Hippocampal formation (tissue), 2 donors: ENCODE measurements at places on chromosomes 13 and 19.

DNA sequence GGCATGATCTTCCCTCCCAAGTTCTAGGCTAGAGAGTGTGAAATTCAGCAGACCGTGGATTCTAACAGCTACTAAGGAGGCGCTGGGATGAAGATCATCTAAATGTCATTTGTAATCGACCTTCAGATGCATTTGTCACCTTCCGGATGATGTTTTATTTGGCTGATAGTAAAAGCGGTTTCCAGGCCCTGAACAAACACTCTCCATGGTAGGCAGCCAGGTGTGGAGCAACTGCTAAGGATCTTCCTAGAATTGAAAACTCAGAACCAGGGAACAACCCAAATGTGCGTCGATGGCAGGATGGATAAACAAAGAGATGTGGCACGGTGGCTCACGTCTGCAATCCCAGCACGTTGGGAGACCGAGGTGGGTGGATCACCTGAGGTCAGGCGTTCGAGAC is 107.2 kb upstream of the CACNA1A start:
- DNase-seq = no peak

DNA sequence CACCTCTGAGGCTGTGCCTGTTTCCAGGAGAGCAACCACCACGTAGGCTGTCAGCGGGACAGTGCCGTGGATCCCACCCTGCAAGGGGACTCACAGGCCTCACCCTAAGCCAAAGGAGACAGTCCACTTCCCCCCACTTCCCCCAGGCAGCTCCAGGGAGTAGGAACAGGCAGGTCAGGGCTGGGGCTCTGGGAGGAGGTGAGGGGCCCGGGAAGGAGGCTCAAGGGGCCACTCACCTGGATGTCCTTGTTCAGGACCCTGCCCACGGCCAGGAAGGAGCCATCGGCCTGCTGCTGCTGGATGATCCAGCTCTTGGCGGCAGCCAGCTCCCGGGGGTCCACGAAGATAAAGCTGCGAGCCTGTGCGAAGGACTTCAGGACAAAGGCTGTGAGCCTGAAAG is 25.6 kb downstream of the F2RL3 start:
- no peak for DNase-seq

DNA sequence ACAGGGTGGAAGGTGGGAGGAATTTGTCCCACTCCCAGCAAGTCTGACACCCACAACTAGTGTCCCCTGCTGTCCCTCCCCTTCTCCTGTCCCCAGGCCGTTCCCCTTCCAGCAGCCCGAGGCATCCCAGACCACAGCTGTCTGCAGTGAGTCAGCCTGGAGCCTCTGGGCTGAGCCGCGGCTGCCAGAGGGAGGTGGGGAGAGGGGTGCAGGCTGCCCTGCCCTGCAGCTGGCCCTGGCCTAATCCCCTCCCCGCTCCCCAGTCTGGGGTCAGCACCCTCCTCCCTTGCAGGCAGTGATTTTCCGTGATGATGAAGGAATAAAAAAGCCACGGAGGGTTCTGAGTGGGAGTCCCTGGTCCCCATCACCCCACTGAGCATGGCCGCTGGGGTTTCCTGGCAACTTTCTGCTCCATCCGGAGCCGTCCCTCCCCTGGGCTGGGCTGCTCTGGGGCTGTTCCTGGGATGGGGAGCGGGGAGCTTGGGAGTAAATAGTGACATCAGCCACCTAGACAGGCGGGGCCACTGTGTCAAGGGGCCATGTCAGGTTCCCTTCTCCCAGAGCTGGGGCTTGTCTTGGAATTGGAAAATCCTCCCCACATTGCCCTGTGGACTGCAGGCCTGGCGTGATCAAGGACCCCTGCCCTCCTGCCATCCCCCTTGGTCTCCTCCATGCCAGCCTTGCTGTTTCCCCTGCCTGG is 16.8 kb downstream of the SPC24 start:
- DNase-seq = no peak

- no peak for DNase-seq
Measured at GRCh38 chr19:14116918-14117578, 514 bp downstream of the PRKACA start.

- DNase-seq = no peak
Measured at GRCh38 chr19:397941-398706, 10.8 kb downstream of the C2CD4C start.

GRCh38 chr13:109883181-109884180 is 97.1 kb upstream of the IRS2 start:
- DNase-seq = no peak

DNA sequence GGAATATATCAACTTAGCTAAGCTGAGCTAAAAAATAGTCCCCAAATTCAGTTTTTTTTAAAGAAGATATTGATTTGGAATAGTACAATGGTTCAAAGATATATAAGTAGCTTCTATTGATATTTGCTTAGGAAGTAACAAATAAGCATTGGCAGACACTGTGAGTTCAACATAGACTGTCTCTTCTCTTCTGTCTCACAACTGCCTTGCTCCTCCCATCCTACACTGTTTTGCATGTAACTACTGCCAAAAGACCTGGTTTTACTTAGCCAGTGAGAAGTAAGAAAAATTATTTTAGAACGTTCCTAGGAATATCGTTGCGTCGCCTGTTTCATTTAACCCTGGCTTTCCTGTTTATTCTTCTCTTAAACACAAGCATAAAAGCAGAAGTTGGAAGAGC is 859.0 kb upstream of the SPRY2 start:
- no peak for DNase-seq

DNA sequence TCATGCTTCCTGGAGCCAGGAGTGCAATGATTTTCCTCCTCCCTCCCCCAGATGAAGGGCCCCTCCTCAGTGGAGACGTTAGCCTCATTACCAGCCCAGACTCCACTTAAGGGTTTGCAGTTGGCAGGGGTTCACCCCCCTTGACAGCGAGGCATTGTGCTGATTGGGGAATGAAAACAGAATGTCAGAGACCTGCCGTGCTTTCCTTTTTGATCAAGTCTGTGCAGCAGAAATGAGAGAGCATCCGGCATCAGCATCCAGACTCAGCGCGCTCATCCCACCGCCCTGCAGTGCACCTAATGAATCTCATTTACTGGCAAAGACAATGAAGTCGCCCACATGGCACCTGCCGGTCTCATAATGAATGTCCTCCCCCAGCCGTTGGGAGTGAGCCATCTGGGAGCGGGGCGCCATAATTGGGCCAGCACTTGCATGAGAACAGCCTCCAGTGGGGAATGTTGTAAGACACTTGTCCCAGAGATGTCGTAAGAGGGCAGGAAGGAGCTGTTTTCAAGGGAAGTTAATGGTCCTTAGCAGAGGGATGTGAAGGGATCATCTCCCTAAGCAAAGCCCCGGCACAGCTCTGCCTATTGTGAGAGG is 98.3 kb upstream of the UQCRFS1 start:
- DNase-seq = peak; percentile 11

GRCh38 chr19:16895467-16896145 is 6.8 kb downstream of the F2RL3 start:
- no peak for DNase-seq

- no peak for DNase-seq
Measured at GRCh38 chr19:45331411-45331810, 8.7 kb upstream of the CKM start.

DNA sequence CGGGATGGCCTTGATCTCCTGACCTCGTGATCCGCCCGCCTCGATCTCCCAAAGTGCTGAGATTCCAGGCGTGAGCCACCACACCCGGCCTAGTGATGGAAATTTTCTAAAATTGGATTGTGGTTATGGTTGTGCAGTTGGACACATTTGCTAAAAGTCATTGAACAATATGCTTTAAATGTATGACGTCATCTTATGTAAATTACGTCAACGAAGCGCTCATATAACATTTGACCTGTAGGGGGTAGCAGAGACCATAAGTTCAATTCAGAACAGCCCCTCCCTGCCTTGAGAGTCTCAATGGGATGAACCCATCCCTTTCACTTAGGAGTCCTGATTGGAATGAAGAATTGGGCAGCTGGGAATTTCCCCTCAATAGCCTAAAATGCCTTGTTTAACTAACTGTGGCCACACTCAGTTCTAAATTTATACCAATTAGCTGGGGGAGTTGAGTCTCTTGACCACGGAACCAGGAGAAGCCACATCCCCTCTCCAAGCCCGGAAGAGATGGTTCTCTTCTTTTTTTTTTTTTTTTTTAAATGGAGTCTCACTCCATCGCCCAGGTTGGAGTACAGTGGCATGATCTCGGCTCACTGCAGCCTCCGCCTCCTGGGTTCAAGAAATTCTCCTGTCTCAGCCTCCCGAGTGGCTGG is 15.2 kb upstream of the TLE6 start:
- peak; percentile 26 for DNase-seq

- DNase-seq = no peak
Measured at GRCh38 chr19:13334801-13335481, 171.3 kb downstream of the CACNA1A start.

- no peak for DNase-seq
Measured at GRCh38 chr13:40536443-40537113, 129.9 kb downstream of the FOXO1 start.

DNA sequence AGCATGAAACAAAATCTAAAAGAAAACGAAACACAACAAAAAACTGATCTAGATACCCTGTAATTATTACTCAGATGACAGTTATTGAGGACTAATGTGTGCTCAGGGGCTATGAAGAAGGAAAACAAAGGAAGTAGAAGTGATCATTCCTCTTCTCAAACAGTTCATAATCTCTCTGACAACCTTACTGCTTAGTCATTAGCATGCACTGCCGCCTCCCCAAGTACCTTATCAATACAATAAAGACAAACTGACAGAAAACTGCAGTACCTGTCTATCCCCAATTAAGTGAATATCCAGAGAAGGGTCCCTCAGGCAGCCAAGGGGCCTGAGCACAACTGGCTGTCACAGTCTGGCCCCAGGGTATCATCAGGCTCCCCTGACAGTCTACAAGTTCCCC is 22.0 kb upstream of the POU4F1 start:
- DNase-seq = no peak

- DNase-seq = no peak
Measured at GRCh38 chr13:47903836-47904235, 97.2 kb downstream of the SUCLA2 start.

DNA sequence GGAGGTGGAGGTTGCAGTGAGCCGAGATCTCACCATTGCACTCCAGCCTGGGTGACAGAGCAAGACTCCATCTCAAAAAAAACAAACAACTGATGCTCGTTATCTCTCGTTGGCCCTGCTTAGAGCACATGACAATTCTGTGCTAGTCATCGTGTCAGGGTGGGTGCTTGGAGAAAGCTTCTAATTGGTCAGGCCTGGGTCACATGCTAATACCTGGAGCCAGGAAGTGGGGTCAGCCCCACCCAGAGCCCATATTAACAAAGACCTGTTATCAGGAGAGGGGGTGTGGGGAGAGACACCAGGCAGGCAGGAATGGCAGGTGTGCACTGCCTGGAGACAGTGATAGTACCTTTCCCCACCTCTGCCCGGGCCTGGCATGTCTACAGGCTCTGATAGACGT is 84.9 kb downstream of the DPF1 start:
- DNase-seq = no peak

GRCh38 chr13:107329991-107330390 is 762.1 kb upstream of the ARGLU1 start:
- no peak for DNase-seq

GRCh38 chr13:74017301-74018061 is 116.7 kb downstream of the KLF12 start:
- no peak for DNase-seq

GRCh38 chr13:52736891-52737290 is 2.7 kb downstream of the CNMD start:
- DNase-seq = no peak

DNA sequence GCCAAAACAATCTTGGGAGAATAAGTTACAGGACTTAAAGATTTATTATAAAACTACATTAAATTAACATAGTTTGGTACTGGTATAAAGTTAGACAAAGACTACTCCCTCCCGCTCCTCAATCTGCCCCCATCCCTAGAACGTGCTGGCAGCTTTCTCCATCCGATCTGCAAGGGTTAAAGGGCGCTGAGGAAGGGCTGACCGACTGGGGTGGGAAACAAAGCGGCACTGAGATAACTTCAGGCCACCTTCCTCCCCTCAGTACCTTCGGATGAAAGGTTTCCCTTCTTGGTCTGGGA is 790 bp upstream of the SUGT1 start:
- no peak for DNase-seq

- no peak for DNase-seq
Measured at GRCh38 chr13:109713681-109714080, 72.7 kb downstream of the IRS2 start.

GRCh38 chr13:101292711-101293110 is 123.6 kb downstream of the NALCN start:
- DNase-seq = no peak

GRCh38 chr13:22168437-22169190 is 497.7 kb downstream of the FGF9 start:
- DNase-seq = no peak

DNA sequence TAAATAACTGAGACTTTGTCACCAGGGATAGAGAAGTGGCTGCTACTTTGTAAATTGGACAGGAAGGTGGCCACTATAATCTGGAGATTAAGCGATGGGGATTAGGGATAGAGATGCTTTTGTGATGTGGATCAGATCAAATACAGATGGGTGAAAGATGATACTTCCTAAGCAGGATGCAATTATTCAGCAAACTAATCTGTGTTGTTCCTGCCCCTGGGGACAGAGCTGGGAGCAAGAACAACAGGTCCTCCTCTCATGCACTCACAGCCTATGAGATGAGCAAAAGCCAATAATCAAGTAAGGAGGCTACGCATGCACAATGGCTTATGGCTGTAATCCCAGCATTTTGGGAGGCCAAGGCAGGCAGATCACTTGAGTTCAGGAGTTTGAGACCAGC is 4.6 kb downstream of the RGL3 start:
- DNase-seq = no peak

DNA sequence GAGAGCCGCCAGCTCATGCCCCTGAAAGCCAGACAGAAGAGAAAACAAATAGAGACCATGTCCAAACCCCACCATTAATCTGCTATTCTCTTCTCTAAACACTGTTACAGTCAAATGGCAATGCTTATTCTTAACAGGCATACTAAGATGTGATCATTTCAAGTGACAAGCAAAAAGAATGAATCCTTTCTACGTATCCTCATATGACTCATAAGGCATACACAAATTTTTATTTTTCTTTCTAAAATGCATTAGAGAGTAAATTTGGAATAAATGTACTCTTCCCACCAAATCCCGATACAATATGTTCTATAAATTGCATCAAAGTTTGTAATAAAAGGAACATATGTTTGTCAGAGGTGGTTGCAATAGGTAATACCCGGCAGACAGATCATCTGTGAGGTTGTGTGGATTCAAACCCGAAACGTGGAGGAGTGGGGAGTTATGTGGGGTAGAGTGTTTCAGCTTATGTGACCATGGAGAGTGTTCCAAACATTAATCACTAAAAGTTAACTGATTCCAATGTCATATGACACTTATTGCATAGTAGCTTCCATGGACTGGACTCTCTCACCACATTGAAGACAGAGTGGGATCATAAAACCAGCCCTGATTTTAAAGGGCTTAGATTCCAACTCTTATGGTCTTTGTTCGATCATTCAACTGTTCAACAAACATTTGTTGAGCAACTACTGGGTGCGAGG is 213.1 kb downstream of the DCLK1 start:
- DNase-seq = no peak

GRCh38 chr19:17794731-17795494 is at the start of gene B3GNT3:
TSS of gene B3GNT3 (plus strand) at chr19:17795138. CDS start at chr19:17807808, 12,670 bp downstream.
- no peak for DNase-seq

- DNase-seq = no peak
Measured at GRCh38 chr19:7701654-7702457, at the start of gene FCER2. TSS of gene FCER2 (minus strand) at chr19:7702131. CDS start at chr19:7699760, 2,371 bp downstream.

GRCh38 chr19:4103080-4103433 is 20.9 kb downstream of the MAP2K2 start:
- DNase-seq = no peak

GRCh38 chr19:12647490-12648071 is 19.0 kb downstream of the MAN2B1 start:
- DNase-seq = peak; percentile 22
